ENCODE measurements at places on chromosomes 16 and 17. TPM values are rescaled to one million over a fixed set of nuclear protein-coding genes. Genes with fewer than 3 reads are reported as not detected.

DNA sequence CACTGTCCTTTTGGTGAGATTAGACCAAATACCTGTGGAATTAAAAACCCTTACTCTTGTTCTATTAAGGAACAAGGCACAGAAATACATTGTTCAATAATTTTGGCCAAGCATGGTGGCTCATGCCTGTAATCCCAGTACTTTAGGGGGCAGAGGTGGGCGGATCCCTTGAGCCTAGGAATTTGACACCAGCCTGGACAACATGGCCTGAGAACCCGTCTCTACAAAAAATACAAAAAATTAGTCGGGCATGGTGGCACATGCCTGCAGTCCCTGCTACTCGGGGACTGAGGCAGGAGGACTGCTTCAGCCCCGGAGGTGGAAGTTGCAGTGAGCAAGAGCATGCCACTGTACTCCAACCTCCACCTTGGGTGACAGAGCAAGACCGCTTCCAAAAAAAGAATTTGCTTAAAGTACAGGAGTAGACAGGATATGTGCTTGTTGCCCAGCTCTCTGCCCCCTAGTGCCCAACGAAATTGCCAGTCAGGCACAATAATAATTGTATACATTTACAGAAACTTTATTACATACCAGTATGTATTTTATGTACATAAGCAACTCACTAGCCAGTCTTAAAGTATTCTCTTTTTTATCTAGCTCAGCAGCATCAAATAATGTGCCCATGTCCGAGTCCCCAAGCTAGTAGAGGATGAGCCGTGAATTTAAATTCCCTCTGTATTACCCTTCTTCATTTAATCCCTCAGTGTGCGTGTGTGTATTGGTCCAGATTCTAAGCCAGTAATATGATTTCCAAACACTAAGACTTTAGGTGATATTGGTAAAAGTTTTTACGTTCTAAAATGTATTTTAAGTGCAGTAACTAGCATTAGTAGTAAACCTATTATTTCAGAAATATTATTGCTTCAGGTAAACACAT lies 1.4 kb downstream of the THUMPD1 start:
- DNase-seq: no peak

The ATP2C2 gene
- total RNA-seq: 5.0 TPM

The ANKS4B gene
- 0.05 TPM for total RNA-seq

The KRTAP9-2 gene
- not detected for total RNA-seq

The MFSD6L gene
- 0.79 TPM for total RNA-seq
